ENCODE measurements at places on chromosomes 1 and 21.

- H3K4me1 ChIP-seq, result peaks cover 5% of the 10 kb centered on the region
- peaks cover 12% of the 10 kb centered on the region for H3K27me3 ChIP-seq
- no peaks in the 10 kb centered on the region for H3K36me3 ChIP-seq
- H3K27ac ChIP-seq, result no peak overlapping the region
- peak; percentile 49 for DNase-seq
These were observed 4.9 kb upstream of the POFUT2 start for GRCh38 chr21:45292399-45293219.

DNA sequence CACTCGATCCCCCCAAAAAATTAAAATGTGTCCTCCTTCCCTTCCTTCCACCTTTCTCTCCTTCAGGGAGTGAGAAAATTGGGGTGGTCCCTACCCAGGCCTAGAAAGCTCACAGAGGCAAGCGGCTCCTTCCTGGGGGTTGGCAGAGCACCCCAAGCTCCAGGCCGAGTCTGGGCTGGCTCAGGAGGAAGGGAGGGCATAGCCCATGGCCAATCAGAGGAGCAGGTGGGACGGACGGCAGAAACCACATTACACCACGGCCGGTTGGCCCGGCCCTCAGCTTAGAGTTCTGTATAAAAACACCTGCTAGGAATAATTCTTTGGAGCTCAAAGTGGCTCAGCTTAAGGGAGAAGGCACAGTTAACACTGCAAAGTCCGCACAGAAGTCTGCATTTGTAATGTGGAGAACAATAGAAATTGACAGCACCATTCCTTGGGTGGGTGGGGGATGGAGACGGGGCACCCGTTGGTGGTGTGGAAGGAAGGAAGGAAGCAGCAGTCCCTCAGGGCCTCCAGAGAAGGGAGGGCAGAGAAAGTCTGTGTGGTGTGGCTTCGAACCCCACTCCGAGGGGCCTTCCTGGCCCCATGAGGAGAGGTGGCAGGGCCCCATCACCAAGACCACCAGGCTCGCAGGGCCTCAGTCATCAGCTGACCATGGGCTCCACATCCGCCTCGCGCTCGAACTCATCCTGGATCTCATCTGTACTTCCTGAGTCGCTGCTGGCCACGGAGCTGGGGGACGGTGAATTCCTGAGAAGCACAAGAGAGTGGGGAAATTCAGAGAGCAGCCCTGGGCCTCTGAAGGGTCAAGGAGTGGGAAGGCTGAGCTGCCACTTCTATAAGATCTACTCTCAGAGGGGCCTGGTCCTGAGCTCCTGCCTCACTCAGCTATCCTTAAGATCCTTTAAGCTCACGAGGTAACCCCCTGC, 5.8 kb upstream of the ALDH4A1 start:
- H3K36me3 ChIP-seq, result peaks cover 38% of the 10 kb centered on the region
- no peaks in the 10 kb centered on the region for H3K27me3 ChIP-seq
- peaks cover 23% of the 10 kb centered on the region for H3K4me1 ChIP-seq
- no peak overlapping the region for H3K4me3 ChIP-seq

- H3K36me3 ChIP-seq, result no peaks in the 10 kb centered on the region
- no peak overlapping the region for H3K4me3 ChIP-seq
- peaks cover 12% of the 10 kb centered on the region for H3K27me3 ChIP-seq
- no peak overlapping the region for H3K27ac ChIP-seq
- peaks cover 11% of the 10 kb centered on the region for H3K4me1 ChIP-seq
These were observed 271.8 kb downstream of the RRAGC start for GRCh38 chr1:38587766-38588165.

DNA sequence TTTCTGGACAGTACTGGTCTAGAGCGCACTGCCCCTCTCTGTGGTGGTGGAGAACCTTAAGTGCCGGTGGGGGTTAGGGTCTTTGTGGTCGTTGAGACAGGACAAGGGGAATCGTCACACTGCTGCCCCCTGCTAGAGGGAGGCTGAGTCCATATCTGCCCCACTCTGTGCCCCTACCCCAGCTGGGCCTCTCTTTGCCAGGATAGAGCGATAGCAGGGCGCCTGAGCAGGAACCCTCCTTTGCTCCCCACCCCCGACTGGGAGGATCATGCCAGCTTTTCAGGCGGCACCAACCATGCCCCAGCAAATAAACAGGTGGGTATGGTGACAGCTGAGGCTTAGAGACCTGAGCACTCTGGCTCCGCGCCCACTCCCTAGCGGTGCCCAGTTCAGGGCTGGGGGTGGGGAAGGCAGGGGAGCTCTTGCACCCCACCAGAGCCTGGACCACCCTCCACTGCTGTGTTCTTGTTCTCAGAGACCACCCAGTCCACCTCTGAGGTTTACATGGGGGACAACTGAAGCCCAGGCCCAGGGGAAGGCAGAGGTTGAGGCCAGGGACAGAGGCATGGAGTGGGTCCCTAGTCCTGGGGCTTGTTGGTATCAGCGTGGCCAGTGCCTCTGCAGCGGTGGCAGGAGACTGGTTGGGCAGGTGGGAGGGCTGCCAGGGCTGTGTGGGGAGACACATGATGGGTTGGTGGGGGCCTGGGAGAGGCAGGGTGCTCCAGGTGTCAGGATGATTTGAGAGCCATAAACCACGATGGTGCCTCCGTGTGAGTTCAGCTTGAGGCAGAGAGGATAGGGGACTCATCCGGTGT, 1.6 kb downstream of the PADI2 start:
- H3K4me3 ChIP-seq, result no peak overlapping the region
- no peak for DNase-seq
- H3K27ac ChIP-seq, result no peak overlapping the region
- H3K36me3 ChIP-seq, result no peaks in the 10 kb centered on the region
- peaks cover 47% of the 10 kb centered on the region for H3K27me3 ChIP-seq

DNA sequence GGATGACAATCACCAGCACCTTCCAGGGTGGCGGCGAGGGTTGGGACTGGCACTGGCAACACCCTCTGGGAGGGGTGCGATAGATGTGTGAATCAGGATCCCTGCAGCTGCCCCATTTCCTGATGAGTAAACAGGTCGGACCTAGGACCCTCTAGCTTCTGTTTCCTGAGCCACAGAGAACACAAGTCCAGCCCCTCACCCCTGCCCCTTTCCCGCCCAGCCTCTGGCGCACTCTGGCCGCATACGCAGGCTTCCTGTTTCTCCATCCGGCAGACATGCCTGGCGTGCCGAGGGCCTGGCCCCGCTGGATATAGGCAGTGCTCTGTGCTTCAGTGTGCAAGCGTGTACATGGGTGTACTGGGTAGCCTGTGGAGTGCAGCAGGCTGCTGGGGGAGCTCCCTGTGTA, 4.6 kb downstream of the PEAR1 start:
- no peak overlapping the region for H3K27ac ChIP-seq
- H3K36me3 ChIP-seq, result no peaks in the 10 kb centered on the region
- no peak for DNase-seq

- no peak for DNase-seq
- no peak overlapping the region for H3K27ac ChIP-seq
These were observed 60.1 kb upstream of the USP24 start for GRCh38 chr1:55275151-55275748.

GRCh38 chr1:172647987-172648386, 10.9 kb upstream of the FASLG start:
- peaks cover 76% of the 10 kb centered on the region for H3K4me1 ChIP-seq
- H3K36me3 ChIP-seq, result peaks cover 4% of the 10 kb centered on the region
- H3K27ac ChIP-seq, result peak overlapping the region; percentile 74
- no peak for DNase-seq
- peak overlapping the region; percentile 25 for H3K4me3 ChIP-seq

GRCh38 chr1:175628548-175629317, 114.7 kb downstream of the TNR start:
- H3K36me3 ChIP-seq, result no peaks in the 10 kb centered on the region
- no peak for DNase-seq
- H3K27me3 ChIP-seq, result peaks cover 2% of the 10 kb centered on the region

GRCh38 chr1:58857680-58858673, 74.1 kb upstream of the JUN start:
- H3K27me3 ChIP-seq, result no peaks in the 10 kb centered on the region
- peaks cover 74% of the 10 kb centered on the region for H3K4me1 ChIP-seq
- H3K27ac ChIP-seq, result peak overlapping the region; percentile 95
- peak; percentile 43 for DNase-seq
- peak overlapping the region; percentile 61 for H3K4me3 ChIP-seq

- DNase-seq, result no peak
- peaks cover 13% of the 10 kb centered on the region for H3K4me1 ChIP-seq
- no peaks in the 10 kb centered on the region for H3K27me3 ChIP-seq
- H3K27ac ChIP-seq, result no peak overlapping the region
These were observed 96.6 kb upstream of the B3GALT2 start for GRCh38 chr1:193283016-193283415.

DNA sequence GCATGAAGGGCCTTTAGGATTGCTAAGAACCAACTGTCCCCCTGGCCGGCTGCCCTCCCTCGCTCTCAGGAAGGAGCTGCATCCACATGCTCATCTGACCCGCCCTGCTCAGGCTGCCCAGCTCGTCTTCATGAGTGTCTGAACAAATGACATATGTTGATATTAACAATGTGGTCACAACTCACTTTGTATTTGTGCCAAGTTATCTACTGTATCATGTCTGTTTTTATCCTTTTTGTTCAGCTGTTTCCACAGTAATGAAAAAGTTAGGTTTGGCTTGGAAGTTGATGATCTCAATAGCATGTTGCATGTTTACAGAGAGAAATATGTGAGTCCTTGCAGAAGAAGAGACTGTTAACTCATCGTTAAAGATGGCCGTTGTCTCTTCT, 75.1 kb downstream of the PHTF1 start:
- H3K4me3 ChIP-seq, result no peak overlapping the region
- H3K4me1 ChIP-seq, result peaks cover 6% of the 10 kb centered on the region
- no peak for DNase-seq
- H3K36me3 ChIP-seq, result peaks cover 4% of the 10 kb centered on the region
- H3K27me3 ChIP-seq, result no peaks in the 10 kb centered on the region

DNA sequence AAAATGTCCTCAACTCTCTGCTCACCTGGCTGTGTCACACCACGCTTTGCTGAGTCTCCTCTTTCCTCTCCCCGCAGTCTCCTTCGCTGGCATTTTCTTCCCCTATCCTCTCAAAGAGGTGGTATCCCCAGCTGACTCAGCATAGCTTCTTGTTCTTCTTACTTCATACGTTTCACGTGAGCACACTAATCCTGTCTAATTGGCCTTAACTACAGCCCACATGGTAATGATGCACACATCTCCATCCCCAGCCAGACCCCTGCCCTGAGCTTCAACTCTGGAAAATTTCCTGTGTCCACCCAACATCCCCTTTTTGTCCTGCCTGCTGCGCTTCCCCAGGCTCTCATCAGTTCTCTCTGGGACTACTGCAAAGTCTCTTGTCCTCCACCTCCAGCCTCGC, 169.8 kb downstream of the TTLL7 start:
- no peak for DNase-seq
- H3K4me1 ChIP-seq, result no peaks in the 10 kb centered on the region
- no peaks in the 10 kb centered on the region for H3K36me3 ChIP-seq
- no peaks in the 10 kb centered on the region for H3K27me3 ChIP-seq

GRCh38 chr1:177053648-177054047, 110.9 kb downstream of the ASTN1 start:
- no peak for DNase-seq
- H3K4me3 ChIP-seq, result no peak overlapping the region
- no peak overlapping the region for H3K27ac ChIP-seq
- H3K27me3 ChIP-seq, result no peaks in the 10 kb centered on the region
- no peaks in the 10 kb centered on the region for H3K4me1 ChIP-seq

GRCh38 chr1:118381197-118381869, 196.3 kb upstream of the SPAG17 start:
- DNase-seq, result no peak
- no peaks in the 10 kb centered on the region for H3K27me3 ChIP-seq
- H3K4me3 ChIP-seq, result no peak overlapping the region
- no peaks in the 10 kb centered on the region for H3K36me3 ChIP-seq
- H3K4me1 ChIP-seq, result no peaks in the 10 kb centered on the region

DNA sequence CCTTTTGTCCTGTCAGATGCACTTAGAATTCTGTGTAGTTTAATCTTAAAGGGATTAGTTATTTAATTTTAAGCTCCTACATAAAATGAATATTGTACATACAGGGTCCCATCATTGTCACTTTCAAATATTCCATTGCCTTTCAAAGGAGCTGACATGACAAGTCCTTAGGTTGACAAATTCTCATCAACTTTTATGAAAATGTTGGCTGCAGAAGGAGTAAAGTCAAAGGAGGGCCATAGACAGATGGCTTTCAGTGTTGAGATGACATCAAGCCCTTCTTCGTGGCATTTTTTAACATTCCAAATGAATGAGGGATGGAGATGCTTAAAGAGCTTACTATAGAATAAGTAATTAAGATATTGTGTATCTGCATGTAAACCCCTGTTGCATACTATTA, 15.4 kb downstream of the NFIA start:
- no peaks in the 10 kb centered on the region for H3K4me1 ChIP-seq
- no peak overlapping the region for H3K4me3 ChIP-seq
- no peak for DNase-seq

- no peak overlapping the region for H3K27ac ChIP-seq
- H3K4me3 ChIP-seq, result no peak overlapping the region
- no peak for DNase-seq
- H3K36me3 ChIP-seq, result no peaks in the 10 kb centered on the region
- H3K4me1 ChIP-seq, result peaks cover 6% of the 10 kb centered on the region
These were observed 12.0 kb upstream of the PRDM15 start for GRCh38 chr21:41891132-41891531.

- H3K36me3 ChIP-seq, result peaks cover 37% of the 10 kb centered on the region
- H3K27ac ChIP-seq, result no peak overlapping the region
- no peaks in the 10 kb centered on the region for H3K27me3 ChIP-seq
- H3K4me1 ChIP-seq, result peaks cover 47% of the 10 kb centered on the region
- no peak overlapping the region for H3K4me3 ChIP-seq
- DNase-seq, result peak; percentile 48
These were observed 31.4 kb downstream of the SLC30A7 start for GRCh38 chr1:100927276-100927675.

- H3K4me1 ChIP-seq, result peaks cover 6% of the 10 kb centered on the region
- no peak overlapping the region for H3K27ac ChIP-seq
- H3K4me3 ChIP-seq, result no peak overlapping the region
- H3K27me3 ChIP-seq, result peaks cover 7% of the 10 kb centered on the region
These were observed 363.7 kb downstream of the SETD4 start for GRCh38 chr21:35696644-35697043.

GRCh38 chr21:36698981-36699545, at the start of gene SIM2:
Gene SIM2, plus strand, starts transcription at chr21:36699115. Its CDS starts 632 bp downstream, at chr21:36699747.
- no peak for DNase-seq
- no peak within 1 kb of the TSS for H3K4me3 ChIP-seq
- H3K4me1 ChIP-seq, result peaks cover 2% of the 10 kb centered on the region
- H3K27ac ChIP-seq, result peak within 1 kb of the TSS; percentile 69
- peaks cover 62% of the 10 kb centered on the region for H3K27me3 ChIP-seq

DNA sequence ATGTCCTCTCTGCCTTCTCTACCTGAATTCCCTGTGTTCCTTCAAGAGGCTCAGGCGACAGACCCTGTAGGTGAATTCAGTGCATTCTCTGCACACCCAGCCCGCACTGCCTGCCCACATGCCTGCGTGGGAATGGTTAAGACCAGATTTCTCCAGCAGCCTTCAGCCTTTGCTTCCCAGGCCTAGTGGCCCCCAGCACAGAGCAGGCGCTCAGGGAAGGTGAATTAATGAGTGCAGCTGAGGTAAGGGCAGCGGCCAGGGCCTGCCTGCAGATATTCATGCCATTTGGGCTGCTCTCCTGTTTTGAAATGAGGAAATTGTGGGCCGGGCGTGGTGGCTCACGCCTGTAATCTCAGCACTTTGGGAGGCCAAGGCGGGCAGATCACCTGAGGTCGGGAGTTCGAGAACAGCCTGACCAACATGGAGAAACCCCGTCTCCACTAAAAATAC, 45.5 kb downstream of the IER5 start:
- H3K4me1 ChIP-seq, result peaks cover 74% of the 10 kb centered on the region
- H3K36me3 ChIP-seq, result no peaks in the 10 kb centered on the region
- DNase-seq, result no peak
- H3K4me3 ChIP-seq, result no peak overlapping the region
- peak overlapping the region; percentile 29 for H3K27ac ChIP-seq
- H3K27me3 ChIP-seq, result peaks cover 5% of the 10 kb centered on the region

- H3K4me1 ChIP-seq, result peaks cover 17% of the 10 kb centered on the region
- peaks cover 2% of the 10 kb centered on the region for H3K36me3 ChIP-seq
- no peak overlapping the region for H3K27ac ChIP-seq
- H3K4me3 ChIP-seq, result no peak overlapping the region
- H3K27me3 ChIP-seq, result peaks cover 33% of the 10 kb centered on the region
- no peak for DNase-seq
These were observed 5.7 kb upstream of the SELENON start for GRCh38 chr1:25794325-25794724.

All from activated T-helper 1 cell treated with anti-CD3 and anti-CD28 coated beads, Interleukin-12 subunit alpha, Interleukin-12 subunit beta, Interleukin-2, Interleukin-4 antibody, amounts not matched to agents 30 ng/mL and 10 ng/mL and 1 ng/mL, durations not matched to agents 14 hours and 24 hours and 36 hours (primary cell).